ENCODE measurements at places on chromosomes 5 and 9.

DNA sequence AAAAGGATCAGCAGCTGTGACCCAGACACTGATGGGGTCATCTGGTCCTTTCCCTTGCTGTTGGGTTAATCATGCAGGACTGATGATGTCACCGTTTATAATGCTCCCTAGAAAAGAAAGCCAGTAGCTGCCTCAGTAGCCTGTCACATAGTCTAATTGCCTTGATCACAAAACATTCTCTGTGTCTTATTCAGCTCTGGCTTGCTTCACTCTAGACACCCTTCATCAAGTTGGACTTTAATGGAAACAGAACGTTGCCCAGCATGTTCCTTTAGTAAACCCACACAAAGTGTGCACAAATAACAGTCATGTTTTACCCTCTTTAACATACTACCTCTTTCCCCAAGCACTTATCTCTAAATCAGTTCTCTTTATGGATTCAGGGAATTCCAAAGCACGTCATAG lies 170.8 kb downstream of the SGCD start:
- no peak for DNase-seq

DNA sequence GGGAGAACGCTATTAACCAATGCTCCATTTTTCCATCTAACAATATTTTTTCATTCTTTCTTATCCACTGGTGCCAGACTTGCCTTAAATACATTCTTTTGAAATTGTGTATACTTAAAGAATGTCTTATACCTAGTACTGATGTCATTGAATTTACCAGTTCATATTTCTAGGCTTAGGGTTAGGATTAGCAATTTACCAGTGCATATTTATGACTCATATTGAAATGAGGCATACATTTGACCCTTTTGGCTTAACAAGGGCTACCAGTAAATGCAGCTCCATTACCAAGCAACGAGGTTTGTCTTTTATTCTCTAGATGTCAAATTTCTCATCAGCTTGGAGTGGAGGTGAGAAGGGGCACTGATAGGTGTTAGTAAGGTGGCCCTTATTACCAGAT lies 89.5 kb downstream of the CDH9 start:
- DNase-seq: no peak

- DNase-seq: no peak
Measured at GRCh38 chr9:120885958-120886357, 9.0 kb upstream of the PHF19 start.

GRCh38 chr5:6404129-6404528 lies 25.8 kb upstream of the MED10 start:
- no peak for DNase-seq

DNA sequence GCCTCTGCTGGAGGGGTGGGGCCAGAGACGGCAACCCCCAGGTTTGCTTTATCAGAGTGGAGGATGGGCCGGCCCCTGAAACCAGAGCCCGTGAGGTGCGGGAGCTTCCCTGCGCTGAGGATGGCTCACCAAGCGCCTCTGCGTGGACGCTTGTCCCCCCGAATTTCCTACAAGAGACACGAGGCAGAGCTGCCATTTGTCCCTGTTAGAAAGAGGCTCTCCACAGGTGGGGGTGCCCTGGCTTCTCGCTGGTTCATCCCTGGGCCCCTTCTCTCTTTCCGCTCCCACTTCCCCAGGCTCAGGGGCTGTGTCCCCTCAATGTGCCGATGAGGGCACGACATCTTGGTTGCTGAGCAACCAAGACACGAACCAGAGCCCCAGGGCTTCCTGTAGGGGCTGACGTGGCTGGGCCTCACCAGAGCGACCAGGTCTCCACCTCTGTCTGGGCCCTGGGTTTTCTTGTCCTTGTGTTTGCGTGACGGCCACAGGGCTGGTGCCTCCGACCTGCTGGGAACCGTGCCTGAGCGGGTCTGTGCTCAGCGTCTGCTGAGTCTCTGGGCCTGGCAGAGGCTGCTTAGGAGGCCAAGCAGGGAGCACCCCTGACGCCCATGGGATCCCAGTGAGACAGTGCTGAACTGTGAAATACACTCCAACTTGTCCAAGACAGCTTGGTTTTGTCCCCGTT lies 119.6 kb upstream of the COL5A1 start:
- DNase-seq: no peak

- DNase-seq: no peak
Measured at GRCh38 chr9:98410185-98410697, 154.8 kb upstream of the TBC1D2 start.

DNA sequence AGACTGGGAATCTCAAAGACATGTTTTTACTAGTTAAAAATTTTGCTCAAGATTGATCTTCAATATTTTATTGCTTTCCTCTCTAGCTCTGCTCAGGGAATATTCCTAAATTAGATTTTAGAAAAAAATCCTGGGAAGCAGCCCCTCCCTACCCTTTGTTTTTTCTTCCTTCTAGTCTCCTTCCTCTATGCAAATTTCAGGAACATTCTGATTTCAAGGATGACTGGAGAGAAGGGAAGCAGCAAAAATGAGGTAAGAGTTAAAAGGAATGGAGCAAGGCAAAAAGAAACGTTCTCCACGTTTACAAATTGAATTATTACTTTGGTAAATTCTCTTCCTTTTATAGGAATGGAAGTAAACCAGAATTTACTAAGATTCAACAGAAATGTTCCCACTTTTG lies 493.4 kb upstream of the TUSC1 start:
- DNase-seq: no peak

DNA sequence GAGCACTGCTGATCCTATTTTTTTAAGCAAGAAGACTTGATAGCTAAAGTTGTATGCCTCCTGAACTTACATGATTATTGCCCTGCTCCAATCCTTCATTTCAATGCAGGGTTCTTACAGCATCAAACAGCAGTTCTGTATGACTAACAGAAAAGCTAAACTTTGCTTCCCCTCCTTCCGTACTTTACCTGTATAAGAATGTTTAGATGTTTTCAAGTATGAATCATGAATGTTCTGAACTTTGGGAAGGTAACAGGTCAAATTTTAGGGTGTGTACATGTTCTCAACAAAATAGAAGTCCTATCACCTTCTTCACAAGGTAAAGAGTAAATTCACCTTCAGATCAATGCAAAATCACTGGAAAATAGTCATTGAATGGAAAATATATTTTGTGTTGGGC lies 972.6 kb upstream of the SEMA6A start:
- DNase-seq: no peak

GRCh38 chr9:123724211-123724796 lies 205.6 kb downstream of the DENND1A start:
- DNase-seq: no peak

GRCh38 chr5:35436400-35437057 lies 181.1 kb upstream of the SPEF2 start:
- no peak for DNase-seq

- DNase-seq: no peak
Measured at GRCh38 chr5:81292130-81292529, 9.3 kb upstream of the ZCCHC9 start.

DNA sequence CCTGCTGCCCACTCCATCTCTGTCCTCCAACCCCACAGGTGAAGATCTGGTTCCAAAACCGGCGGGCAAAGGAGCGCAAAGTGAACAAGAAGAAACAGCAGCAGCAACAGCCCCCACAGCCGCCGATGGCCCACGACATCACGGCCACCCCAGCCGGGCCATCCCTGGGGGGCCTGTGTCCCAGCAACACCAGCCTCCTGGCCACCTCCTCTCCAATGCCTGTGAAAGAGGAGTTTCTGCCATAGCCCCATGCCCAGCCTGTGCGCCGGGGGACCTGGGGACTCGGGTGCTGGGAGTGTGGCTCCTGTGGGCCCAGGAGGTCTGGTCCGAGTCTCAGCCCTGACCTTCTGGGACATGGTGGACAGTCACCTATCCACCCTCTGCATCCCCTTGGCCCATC lies 6.4 kb upstream of the SLC6A7 start:
- no peak for DNase-seq

DNA sequence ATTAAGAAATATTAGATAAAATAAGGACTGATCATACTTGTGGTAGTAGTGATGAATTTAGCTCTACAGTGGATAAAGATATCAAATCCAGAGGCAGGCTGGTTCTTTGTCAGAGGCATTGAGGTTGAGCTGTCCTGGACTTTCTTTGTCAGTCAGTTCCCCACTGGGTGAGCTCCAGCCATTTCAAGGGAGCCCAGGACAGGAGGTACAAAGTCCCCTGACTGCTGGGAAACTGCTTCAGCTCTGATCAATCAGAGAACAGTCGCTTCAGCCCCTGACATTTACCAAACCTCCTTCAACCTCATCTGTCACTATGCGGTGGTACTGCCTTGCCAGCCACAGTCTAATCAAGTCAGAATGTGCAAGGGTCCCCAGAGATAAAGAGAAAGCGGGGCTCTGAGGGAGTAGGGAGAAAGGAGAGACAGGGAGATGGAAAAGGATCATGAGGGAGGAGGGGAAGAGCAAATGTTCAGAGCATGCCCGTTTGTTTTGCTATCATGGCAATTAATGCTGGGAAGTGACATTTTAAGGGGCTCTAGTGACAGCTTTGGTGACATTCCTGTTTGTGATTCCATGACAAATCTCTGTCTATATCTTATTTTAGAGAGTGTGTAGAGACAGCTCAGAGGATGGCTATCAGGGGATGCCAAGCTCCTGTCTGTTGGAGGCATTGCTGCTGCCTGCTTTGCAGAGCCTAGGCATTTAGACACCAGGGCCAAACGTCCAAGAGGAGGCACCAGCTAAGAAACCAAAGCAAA lies 223.2 kb downstream of the ASTN2 start:
- no peak for DNase-seq

GRCh38 chr5:145237843-145238242 lies 597.3 kb downstream of the PRELID2 start:
- no peak for DNase-seq

- DNase-seq: no peak
Measured at GRCh38 chr9:125409637-125410521, 148.3 kb downstream of the GAPVD1 start.

DNA sequence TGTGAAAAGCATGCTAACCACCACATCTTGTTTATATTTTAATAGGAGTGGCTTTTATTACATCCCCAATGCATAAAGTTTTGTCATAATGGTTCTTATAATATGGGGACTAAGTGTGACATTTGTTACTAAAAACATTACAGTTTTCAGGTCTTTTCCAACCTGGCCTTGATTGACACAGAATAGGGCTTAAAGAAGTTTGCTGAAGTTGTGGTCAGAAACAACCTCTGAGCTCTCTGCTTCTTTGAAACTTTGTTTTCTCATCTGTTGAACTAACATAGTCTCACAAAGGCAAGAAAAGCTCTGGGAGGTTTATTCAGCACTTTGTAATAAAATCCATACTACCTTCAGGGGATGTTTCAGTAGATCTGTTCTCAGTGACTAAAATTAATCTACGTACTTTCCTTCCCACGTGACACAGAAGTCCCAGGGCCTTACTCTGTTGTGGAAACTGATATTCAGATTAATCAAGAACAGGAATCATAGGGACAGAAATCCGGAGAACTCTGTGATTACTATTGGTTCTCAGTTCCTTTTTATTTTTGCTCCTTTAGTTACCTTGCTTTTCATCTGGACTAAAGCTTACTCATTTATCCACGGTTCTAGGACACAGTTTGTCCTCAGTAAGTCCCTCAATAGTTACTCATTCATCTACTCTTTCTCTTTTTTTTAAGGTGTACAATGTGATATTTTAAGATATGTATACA lies 289.0 kb upstream of the EFNA5 start:
- DNase-seq: no peak

GRCh38 chr5:141150224-141150992 lies 551 bp downstream of the PCDHB6 start:
- no peak for DNase-seq

DNA sequence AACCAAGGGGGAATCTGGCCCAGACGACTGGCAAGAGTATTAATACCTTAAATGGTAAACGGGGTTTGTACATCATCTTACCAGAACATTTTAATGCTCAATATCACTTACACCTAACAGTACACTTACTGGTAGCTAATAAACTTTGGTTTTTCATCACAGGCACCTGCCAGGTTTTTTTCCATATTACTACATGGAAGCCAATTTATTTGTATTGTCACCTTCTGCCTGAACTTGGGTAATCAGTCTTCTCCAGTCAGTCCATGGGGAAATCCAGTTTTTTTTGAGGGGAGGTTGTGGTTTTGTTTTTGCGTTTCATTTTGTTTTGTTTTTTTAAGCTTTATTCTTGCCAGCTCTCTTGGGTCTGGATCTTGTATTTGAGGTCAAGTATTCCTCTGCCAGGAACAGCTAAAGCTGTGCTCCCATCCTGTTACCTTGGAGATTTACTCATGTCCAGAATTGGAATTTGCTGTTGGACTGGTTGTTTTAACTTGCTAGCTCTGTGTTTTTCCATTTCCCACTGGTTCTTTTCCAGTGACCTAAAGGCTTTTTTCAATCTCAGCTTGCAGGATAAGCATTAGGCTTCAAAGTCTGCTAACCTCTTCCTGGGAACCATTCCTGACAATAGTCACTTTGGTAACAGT lies 11.1 kb upstream of the NADK2 start:
- no peak for DNase-seq

DNA sequence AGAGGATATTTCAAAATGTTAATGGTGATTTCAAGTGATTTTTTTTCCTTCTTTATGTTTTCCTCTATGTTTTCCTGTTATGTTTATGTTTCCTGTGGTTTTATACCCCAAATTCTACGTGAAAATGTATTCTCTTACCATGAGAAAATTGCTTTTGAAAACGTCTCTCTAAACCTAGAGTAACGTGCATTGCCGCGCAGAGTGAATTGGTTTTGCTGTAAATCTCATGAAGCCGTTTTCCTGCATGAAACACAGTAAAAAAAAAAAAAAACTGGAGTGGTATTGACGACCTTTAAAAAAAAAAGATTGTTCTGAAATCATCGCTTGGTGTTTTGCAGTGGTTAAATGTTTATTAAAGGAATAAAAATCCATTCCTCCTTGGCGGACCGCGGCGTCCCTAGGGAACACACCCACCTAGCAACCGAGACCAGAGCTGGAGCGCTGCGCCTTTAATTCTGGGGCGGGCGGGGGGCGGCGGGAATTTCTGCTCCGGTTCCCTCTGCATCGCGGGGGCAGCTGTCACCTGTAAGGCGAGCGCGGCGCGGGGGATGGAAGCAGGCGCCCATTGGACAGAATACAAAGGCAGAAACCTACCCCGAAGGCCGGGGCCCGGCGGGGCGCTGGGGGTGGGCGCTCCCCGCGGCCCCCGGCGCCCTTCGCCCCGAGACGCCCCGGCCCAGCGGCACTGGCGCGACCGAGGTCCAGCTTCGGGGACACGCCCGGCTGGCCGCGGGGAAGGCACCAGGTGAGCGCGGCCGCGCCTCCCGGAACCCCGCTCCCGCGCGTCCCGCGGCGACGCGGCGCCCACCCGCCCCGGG lies at the start of gene SOWAHA:
TSS of gene SOWAHA (plus strand) at position 522 of the 818 bp plus-strand sequence. CDS start 320 bp downstream, outside the sequence.
- DNase-seq: no peak

DNA sequence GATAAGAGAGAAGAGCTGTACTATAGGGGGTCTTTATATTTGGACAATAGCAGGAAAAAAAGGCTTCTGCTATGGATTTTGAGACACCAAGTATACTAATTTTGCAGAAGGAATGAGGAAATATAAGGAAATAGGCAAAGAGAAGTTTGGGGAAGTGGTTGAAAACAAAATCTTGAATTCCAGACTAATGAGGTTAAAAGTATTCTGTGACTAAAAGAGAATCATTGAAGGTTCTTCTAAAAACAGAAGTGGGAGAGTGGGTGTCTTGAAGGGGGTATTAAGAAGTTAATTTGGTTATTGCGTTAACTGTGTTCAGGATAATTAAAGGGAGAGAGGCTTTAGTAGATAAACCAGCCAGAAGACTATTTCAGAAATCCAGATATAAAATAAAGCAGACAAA lies 148.7 kb downstream of the RFK start:
- DNase-seq: no peak
